Mesothelial cell of epicardium (in vitro differentiated cells): ENCODE measurements at places on chromosomes 16 and 17.

- DNase-seq = no peak
These were observed 7.4 kb downstream of the ADAD2 start for GRCh38 chr16:84198401-84198800.

DNA sequence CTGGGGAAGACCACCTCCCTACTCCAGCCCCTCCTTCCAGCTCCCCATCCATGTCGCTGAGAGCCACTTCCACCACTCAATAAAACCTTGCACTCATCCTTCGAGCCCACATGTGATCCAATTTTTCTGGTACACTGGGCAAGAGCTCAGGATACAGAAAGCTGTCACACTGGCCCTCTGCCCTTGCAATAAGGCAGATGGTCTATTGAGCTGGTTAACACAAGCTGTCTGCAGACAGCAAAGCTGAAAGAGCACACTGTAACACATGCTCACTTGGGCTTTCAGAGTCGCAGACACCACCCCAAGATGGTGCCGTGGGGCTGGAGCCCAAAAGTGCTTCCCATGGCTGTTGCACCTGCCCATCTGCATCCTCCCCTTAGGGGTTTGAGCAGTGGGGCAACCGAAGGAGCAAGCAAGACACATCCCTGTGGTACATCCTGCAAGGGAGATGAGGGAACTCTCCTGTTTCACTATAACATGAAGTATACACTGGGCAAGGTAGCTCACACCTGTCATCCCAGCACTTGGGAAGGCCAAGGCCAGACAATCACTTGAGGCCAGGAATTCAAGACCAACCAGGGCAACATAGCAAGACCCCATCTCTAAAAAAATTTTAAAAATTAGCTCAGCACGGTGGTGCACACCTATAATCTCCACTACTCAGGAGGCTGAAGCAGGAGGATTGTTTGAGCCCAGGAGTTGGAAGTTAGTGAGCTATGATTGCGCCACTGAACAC is 52.8 kb upstream of the C17orf78 start:
- DNase-seq = no peak

- DNase-seq = no peak
These were observed 4.1 kb downstream of the KRT10 start for GRCh38 chr17:40818343-40818732.

- DNase-seq = no peak
These were observed 23.8 kb upstream of the TMEM101 start for GRCh38 chr17:44038604-44039011.

- no peak for DNase-seq
These were observed 220.6 kb upstream of the ZFHX3 start for GRCh38 chr16:73268366-73268993.

DNA sequence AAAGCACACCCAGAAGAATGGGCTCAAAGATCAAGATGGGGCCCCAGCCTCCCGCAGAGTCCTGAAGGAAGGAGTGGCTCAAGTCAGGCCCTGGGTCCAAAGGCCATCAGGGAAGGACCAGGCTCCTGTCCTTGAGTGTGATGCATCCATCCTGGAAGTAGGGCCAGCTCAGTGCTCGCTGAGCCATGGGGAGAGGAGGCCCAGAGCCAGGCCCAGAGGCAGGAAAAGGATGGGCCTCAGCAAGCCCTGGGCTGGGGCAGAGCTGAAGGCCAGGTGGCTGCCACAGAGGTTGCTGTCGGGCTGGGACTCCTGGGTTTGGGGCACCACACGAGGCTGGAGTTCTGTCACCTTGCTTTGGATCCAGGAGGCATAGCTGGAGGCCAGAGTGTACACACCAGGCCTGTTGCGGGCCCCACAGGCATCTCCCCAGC is 3.7 kb downstream of the PRSS8 start:
- no peak for DNase-seq

GRCh38 chr16:6265968-6266367 is 1066.7 kb upstream of the RBFOX1 start:
- no peak for DNase-seq

GRCh38 chr17:59601130-59601529 is 18.6 kb upstream of the CLTC start:
- no peak for DNase-seq

DNA sequence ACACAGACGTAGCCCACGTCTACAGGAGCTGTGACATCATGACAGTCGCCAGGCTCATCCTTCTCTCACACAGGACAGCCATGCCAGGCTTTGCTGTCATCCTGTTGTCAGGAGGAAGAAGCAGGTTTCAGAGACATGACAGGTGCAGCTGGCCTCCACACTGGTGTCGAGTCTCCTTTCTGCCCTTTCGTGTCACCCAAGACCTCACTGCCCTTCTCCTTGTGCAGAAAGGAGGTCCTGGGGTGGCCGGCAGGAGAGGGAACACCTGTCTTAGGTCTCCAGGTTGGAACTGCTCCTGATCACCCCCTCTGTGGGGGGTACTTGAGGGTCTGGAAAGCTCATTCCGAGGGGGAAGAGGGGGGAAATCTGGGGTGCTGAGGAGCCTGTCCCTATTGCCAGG is 41.6 kb upstream of the IRF8 start:
- DNase-seq = peak; percentile 13
